Fibroblast of upper back skin (primary cell): ENCODE measurements at places on chromosomes 11 and 22.

DNA sequence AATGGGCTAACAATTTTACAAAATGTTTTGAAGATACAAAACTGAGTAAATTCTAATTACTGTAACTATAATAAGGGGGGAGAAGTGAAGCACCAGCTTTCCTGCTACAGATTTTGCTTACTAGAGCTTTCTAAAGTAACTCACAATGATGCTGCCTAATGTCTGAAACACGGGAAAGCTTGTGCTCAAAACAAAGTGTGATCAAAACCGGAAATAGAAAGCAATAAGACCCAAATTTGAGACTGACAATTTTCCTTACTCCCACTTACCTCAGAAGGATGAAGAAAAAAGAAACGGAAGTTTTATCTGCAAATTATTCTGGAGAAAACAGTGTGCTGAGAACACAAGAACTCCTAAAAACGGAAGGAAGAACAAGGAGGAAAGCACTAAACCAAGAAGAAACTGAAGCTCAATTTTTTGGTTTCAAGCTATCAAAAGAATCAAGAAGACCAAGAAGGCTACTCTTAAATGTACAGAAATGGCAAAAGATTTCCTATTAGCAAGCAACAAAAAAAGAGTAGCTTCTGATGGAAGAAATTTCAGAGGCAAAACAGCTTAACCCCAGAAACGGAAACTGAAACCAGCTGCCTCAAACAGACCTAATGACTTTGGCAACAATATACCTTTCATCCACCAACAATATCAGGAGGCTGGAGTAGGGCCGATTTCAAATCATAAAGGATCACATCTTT is 33.4 kb downstream of the AMBRA1 start:
- peak; percentile 17 for DNase-seq

DNA sequence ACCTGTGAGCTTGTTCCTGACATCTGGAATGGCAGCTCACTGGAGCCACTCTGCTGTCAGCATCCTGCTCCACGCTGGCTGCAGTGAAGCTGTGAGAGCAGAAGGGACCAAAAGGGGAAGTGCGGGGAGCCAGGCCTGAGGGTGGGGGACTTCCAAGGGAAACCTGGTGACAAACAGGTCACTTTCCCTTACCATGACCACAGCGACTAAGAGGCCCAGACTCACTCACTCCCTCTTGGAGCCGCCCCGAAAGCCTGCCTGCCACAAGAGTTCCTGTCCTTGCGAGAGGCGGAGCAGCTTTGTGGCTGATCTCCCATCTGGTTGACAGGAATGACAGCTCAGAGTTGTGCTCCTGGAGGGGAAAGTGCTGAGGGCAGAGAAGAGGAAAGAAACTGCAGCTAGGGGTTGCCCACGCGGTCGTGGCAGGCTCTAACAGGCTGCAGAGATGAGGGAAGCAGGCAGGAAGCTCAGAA is 183.8 kb upstream of the NTM start:
- peak; percentile 7 for DNase-seq

GRCh38 chr11:73270016-73270854 is 1.9 kb upstream of the P2RY6 start:
- no peak for DNase-seq

- no peak for DNase-seq
Observed at GRCh38 chr11:129281471-129282415, 89.6 kb upstream of the ARHGAP32 start.

DNA sequence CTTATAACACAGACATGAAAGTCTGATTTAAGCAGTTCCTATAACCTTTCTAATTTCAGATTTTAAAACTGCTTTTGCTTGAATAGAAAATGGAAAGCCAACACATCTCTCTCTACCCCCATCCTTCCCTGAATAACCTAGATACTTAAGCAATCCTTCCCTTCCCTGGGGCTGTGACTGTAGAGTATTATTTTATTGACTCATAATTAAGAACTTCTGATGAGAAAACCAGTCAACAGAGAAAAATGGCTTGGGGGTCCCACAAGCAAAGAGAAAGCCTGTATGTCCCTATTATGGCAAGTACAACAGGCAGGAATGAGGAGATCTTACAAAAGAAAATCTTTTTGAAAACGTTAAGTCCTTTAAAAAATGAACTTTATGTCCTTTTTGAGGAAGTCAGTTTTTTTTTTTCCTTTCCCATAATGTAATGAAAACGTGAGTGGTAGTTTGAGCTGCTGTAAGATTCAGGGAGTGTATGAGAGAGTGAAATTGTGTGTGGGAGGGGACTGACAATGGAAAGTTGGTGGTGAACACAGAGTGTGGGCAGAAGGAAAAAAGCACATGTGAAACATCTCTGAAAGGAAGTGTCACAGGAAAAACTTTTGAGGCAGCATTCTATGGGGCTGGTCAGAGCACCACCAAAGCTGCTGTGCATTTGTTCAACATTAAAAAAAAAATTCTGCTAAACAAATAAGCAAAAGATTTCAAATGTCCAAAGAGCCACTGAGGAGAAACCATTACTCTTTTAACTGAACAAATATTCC is 154.6 kb downstream of the MAML2 start:
- DNase-seq, result peak; percentile 84

DNA sequence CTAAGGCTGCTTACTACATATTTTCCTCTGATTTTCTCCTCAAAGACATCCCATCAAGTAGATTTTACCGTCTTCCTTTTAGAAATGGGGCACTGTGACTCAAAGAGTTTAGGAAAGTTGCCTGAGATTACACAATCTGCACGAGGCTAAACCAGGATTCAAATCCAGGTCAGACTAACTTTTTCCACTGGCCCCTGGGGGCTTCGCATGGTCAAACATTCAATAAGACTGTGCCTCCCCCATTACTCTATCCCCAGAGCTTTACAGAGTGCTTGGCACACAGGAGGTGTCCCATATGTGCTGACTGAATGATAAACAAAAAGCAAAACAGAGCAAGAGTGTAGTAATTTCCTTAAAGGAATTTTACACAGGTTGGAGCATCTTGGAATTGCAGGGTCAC is 118.1 kb upstream of the TEAD1 start:
- peak; percentile 76 for DNase-seq

GRCh38 chr22:37314315-37315074 is 32.2 kb downstream of the CYTH4 start:
- DNase-seq, result no peak

DNA sequence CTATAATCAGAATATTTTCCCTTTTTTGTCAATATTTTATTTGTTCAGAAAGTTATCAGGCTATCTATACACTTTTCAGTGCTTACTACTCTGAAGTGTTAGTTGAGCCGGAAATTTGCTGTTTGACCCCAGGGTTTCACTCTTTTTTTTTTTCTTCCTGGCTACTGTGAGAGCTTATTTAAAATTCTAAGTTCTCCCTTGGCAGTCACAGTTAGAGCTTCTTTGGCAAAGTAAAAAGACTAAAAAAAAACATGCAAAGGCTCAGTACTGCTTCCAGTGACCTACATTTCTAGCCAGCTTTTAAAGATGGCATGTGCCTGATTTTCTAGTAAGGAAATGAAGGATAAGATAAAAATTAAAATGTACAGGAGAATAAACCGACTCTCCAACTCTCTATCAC is 48.4 kb downstream of the ELP4 start:
- no peak for DNase-seq

GRCh38 chr11:72238040-72238450 is 5.9 kb downstream of the PHOX2A start:
- peak; percentile 62 for DNase-seq

DNA sequence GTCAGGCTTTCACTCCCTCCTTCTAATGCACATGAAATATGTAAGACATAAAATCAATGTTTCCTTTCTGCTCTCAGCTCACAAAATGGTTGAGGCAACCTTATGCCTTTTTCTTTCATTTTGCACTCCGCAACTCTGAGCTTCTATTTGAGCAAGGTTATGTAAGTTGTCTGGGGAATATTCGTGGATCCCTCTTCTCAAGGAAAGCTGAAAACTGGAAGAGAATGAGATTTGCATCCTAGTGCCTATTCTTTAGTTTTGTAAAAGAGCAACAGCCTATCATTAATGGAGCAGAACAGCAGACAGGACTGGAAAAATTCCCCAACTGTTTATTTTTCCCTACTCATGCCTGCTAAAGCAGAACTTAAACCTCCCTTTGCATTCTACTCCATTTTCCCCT is 141.7 kb downstream of the FAM76B start:
- no peak for DNase-seq

DNA sequence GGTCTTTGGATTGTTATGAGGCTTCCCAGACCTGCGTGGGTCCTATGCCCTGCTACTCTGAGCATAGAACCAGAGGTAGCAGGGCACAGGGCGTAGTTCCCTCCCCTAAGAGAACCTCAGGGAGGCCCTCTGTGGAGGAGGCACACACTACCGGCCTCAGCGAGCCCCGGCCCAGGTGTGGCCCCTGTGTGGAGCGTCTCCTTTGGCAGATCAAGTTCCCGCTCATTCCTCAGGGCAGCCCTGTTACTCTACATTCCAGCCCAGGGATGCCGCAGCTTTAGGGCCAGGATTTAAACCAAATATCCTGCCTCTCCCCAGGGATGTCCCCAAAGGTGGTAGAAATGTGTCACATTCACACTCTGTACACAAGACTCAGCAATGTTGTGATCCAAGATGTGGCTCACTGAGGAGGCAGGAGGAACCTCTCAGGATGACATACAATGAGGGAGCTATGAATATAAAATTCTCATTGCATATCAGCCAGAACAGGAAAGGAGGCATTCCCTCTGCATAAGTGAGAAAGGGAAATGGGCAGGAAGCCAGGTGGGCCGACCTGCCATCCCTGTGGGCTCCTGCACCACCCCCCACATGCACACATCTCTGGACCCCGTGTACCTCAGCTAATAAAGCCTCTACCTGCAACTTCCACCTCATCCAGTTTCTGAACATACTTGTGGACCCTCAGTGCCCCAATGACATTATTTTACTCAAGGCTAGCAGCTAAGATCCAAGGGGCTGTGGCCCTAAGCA is 131.9 kb upstream of the TEAD1 start:
- DNase-seq, result no peak

GRCh38 chr11:8658321-8659057 is 24.0 kb downstream of the TRIM66 start:
- DNase-seq, result peak; percentile 62

GRCh38 chr11:118607401-118608359 is at the start of gene PHLDB1:
Gene PHLDB1, plus strand, starts transcription at chr11:118607615. Its CDS starts 6,222 bp downstream, at chr11:118613837.
- peak; percentile 71 for DNase-seq

DNA sequence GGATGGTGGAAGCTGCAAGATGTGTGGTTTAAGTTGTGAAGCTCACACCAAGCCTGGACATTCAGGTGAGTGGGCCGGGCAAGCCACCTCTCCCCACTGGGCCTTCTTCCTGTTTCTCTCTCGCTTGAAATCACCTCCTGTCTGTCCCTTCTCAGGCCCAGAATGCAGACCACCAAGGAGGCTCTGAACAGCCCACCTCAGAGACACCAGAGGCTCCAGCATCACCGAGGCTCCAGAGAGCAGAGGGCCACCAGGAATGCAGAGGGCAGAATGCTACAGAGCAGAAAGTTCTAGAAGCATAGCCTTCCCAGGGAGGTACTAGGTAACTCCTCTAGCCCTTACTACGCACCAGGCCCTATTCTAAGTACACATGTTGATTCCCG is 14.8 kb upstream of the IL2RB start:
- DNase-seq, result no peak

DNA sequence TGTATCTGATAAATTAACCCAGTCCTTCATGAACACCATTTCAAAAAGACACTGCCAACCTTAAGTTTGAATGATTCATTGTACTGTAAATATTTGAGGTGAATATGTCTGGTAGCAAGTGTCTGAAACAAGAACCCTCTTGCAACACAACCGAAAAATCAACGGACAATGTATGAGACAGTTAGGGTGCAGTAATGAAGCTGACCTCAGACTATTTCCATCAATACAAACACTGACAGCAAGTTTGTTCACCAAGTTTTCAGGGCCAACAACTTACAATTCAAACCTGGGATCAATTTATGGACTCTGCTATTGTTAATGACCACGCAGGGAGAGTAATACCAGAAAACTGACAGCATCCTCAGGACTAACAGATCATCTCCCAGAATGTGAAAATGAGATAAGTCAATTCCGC is 126.3 kb downstream of the CADM1 start:
- DNase-seq, result peak; percentile 44

GRCh38 chr22:46948411-46949144 is 186.1 kb downstream of the TBC1D22A start:
- DNase-seq, result no peak

- DNase-seq, result peak; percentile 40
Observed at GRCh38 chr22:37601540-37602442, 6.8 kb upstream of the GGA1 start.

GRCh38 chr11:86660088-86660487 is 12.3 kb downstream of the ME3 start:
- peak; percentile 99 for DNase-seq

- no peak for DNase-seq
Observed at GRCh38 chr22:26673486-26673885, 16.1 kb downstream of the MIAT start.

GRCh38 chr11:2305140-2305778 is 3.4 kb downstream of the TSPAN32 start:
- peak; percentile 68 for DNase-seq

GRCh38 chr11:111531687-111532364 is 8.7 kb upstream of the LAYN start:
- peak; percentile 89 for DNase-seq

DNA sequence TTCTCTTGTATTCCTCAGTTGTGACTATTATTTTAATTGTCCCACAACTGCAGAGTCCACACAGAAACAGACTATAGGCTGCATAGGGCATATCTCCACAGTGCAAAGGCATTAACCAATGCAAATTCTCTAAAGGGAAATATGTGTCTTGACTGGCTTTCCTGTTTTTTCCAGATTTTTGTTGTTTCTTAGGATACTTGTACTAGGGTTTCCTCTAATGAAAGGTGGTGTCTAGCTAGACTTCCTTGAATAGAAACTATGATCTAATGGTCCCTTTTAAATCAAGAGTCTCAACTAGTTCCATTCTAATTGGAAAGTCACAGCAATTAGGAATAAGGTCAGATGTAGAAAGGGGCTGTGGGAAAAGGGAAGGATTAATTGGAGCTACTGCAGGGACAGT is 37.6 kb downstream of the SLC36A4 start:
- DNase-seq, result no peak

DNA sequence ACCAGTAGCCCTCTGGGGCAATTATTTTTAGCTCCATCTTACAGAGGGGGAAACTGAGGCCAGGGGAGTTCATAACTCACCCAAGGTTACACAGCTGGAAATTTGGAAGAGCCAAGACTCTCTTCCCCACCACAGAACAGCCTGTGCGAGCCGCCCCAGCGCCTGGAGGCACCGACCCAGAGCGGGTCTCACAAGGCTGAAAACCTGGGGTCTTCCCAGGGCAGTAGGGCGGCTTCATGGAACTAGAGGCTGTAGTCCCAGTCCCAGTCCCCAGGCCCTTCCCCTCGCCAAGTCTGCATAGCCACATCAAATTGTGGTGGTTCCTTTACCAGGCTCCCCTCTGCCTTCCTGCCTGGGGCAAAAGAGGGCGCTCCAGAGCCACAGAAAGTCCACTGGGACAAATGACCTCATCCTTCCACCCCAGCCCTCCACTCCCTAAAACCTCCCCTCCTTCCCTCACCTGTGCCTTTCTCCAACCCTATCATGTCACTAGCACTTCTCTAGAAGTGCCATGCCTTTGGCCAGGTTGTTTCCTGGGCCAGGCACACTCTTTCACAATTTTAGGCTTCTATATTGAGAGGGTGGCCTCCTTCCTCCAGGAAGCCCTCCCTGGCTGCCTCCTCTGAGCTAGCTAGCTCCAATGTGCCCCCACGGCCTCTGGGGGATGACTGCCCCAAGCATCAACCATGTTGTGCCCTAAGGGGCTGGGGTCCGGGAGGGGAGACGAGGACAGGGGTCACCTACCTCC is 15.2 kb upstream of the CDC42EP1 start:
- DNase-seq, result peak; percentile 63
